OCI-M1 (cell line): ENCODE measurements at places on chromosomes 3 and 15.

- no peak for DNase-seq
Measured at GRCh38 chr3:13023235-13023970, 49.8 kb downstream of the IQSEC1 start.

GRCh38 chr3:13072239-13072599, 1.0 kb downstream of the IQSEC1 start:
- no peak for DNase-seq

GRCh38 chr3:102089904-102090720, 240.8 kb downstream of the NFKBIZ start:
- no peak for DNase-seq

DNA sequence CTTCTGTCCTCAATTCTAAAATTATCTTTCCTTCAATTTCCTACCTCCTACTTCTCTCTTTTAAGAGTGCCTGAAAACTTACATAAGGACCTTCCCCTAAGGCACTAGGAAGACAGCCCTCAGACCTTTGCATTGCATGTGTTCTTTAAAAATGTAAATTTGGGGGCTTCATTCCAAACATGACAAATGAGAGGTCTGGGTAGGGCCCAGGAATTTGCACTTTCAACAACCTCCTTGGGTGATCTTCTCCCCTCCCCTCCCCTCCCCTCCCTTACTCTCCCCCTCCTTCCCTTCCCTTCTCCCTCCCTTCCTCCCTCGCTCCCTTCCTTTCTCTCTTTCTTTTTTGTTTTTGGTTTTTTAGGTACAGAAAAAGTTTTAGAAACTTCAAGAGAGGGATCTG, 18.7 kb downstream of the USF3 start:
- DNase-seq: no peak

DNA sequence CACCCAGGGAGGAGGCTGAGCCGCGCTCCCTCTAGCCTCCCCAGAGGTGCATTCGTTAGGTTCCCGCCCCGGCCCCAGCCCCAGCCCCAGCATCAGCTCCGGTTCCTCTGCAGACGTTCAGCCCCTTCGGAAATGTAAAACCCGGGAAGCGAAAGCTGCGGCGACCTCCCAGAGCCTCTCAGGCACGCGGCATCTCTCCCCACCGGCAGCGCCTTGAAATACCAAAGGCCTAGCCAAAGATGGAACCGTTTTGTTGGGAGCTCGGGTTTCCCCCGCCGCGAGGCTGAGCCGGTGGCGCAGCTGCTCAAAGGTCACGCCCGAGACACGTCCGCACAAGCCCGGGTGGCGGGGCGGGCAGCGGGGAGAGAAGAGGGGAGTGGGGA, 77.8 kb upstream of the HES1 start:
- peak; percentile 6 for DNase-seq

DNA sequence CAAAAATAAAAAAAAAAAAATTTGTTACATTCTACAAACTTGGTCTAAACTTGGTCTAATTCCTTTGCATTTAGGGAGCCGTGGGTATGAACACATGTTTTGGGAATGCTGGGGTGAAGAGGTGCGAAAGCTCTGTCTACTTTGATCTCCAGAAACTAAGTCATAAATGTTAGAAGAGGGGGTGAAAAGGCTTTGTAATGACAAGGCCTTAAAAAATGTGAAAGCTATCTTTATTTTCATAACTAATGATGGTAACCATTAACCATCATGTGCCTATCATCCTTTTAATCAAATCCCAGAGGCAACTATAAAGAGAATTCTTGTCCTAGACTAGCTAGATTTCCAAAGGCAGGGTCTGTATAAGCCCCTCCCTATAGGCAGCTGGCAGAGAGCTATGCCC, 60.9 kb downstream of the PRICKLE2 start:
- no peak for DNase-seq

DNA sequence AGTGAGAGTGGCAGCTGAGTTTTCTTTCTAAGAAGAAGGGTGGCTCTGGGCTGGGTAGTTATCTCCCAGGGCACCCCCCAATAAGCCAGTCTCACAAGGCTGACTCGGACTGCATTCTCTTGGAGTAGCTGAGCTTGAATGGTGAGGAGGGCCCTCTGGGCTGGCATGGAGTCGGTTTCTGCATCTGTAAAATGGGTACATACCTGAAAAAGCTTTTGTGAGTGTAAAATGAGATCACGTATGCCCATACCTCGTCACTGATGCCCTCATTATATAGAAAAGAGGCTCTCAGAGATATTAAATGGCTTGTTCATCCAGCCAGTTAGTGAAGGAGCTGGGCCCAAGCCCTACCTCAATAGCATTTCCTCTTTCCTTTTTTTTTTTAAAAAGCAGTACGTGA, 41.2 kb downstream of the SMAD6 start:
- no peak for DNase-seq

DNA sequence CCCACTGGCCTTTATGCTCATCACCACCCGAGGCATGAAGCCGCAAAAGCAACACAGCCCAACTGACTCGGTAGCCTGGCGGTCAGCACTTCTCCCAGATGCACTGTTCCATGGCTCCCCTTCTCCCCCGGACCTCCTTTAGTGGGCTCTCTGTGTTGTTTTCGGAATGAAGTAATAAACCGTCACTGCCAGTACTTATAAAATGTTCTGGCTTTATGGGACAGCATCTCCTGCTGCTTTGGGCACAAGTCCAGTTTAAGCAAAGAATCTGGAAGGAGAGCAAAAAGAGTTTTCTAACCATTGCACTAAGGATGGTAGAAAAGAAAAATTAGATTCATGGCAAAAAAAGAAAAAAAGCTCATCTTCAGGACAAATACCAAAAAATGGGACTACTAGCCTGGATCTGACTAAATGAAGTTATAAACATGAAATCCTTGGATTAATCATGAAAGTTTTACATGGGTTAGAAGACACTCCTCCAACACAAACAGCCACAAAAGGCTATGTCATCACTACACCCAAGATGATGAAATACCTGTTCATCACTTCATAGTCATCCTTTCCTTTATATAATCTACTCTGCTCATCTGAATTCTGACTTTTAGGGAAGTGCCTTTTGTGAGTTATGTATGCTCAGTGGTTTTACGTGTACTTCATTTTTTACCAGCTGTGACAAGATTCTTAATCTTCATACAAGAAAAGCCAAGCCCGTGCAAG, 89.5 kb upstream of the UBE2E2 start:
- DNase-seq: peak; percentile 75

DNA sequence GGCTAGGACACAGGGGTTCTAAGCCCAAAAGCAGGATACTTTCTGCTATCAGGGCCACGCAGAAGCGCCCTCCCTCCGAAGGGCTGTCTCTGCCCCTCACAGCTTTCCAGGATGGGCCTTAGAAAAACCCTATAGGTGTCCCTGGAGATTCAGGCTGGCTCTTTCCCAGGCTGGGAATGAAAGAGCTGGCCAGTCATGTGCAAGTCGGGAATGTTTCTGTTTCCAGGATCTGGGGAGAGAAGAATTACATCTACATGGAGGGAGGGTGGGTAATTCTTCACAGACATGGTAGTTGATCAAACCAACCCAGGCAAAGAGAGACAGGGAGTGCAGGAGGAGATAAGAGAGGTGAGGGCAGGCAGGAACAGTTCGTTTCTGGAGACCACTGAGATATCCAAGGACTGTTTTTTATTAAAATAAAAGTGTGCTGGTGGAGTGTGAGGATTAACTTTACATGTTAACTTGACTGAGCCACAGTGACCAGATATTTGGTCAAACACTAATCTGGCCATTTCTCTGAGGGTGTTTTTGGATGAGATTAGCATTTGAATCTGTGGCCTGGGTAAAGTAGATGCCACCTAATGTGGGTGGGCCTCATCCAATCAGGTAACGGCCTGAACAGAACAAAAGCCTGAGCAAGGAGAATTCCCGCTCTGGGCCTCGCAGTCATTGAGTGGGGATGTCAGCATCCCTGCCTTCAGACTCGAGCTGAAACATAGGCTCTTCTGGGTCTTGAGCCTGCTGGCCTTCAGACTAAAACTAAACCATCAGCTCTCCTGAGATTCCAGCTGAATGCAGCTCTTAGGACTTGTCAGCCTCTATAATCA, 15.3 kb downstream of the NUP210 start:
- no peak for DNase-seq

- DNase-seq: no peak
Measured at GRCh38 chr15:37528432-37528831, 406.0 kb upstream of the TMCO5A start.
